ENCODE measurements at places on chromosomes 7 and 10.

DNA sequence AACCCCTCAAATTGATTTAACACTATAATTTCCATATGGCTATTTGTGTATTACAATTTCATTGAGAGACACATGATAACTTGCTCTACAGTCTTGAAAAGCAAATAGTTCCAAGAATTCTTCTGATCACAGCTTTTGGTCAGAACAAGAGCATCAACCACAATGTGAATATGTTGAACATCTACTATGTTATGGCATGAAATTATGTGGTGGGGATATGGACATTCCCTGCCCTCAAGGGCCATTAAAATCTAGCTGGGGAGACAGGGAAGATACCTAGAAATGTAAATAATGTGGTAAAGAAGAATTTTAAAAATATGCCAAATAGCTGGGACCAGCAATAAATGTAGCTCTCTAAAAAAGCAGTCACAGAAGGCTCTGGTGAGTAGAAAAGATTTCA is 262.2 kb downstream of the FZD1 start:
- no peak for DNase-seq

GRCh38 chr7:27585781-27586447 is 76.8 kb downstream of the HIBADH start:
- DNase-seq: no peak

DNA sequence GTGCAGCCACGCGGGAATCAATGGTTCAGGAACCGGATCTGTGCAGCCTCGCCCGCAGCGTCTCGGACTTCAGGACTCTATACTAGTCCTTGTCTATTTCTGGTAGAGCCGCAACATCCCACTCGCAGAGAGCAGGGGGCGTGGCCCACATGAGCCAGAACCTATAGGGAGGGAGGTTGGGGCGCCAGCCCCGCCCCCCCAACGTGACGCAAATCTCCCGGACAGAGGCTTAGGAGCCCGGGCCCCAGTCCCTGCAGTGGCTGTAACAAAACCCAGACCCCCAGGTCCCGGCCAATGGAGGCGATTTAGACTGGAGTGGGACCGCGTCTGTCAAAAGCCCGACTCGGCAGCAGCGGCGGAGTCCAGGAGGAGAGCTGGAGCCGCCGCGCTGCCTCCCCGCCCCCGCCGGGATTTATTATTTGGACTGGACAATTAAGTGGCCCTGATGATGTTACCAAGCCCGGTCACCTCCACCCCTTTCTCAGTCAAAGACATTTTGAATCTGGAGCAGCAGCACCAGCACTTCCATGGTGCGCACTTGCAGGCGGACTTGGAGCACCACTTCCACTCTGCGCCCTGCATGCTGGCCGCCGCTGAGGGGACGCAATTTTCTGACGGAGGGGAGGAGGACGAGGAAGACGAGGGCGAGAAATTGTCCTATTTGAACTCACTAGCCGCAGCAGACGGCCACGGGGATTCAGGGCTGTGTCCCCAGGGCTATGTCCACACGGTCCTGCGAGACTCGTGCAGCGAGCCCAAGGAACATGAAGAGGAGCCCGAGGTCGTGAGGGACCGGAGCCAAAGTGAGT is at the start of gene NKX2-3:
NKX2-3 (plus strand) TSS at position 256 of the 809 bp plus-strand sequence; CDS start at position 446, 190 bp downstream.
- DNase-seq: peak; percentile 26

DNA sequence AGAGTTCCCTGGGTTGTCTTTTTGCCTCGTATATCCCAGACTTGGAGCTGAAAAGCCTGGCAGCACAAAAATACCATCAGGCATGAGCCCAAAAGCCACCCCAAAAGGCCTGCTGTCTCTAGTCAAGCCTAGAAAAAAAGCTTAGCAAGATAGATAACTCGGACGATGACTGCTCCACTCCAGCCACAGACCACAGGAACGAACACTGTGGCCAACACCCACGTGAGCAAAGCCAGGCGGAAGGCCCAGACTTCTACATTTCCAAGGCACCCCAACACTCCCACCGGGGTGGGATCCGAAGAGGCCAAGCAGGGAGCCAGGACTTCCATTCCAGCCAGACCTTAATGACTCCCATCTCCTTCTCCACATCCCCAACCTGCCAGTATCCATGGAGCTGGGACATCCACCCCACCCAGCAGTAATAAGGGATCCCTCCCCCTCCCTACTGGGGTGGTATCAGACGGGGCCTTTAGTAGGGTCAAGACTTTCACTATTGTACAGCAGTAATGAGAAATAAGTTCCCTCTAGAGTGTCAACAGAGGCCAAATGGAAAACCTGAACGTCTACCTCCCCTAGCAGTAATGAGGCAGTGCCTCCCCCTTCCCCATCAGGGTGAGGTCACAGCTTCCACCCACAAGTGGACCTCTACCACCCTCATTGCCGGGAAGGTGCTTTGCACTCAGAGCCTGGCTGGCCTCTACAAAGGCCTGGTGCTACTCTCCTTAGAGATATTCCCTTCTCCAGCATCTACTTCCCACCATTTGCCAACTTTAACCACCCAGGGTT is 23.0 kb downstream of the PRLHR start:
- no peak for DNase-seq

GRCh38 chr10:51014680-51015389 is 59.5 kb upstream of the PRKG1 start:
- DNase-seq: no peak

GRCh38 chr10:107740962-107741690 is 576.6 kb upstream of the SORCS1 start:
- DNase-seq: no peak

GRCh38 chr7:54260941-54261371 is 281.2 kb upstream of the VSTM2A start:
- DNase-seq: no peak

DNA sequence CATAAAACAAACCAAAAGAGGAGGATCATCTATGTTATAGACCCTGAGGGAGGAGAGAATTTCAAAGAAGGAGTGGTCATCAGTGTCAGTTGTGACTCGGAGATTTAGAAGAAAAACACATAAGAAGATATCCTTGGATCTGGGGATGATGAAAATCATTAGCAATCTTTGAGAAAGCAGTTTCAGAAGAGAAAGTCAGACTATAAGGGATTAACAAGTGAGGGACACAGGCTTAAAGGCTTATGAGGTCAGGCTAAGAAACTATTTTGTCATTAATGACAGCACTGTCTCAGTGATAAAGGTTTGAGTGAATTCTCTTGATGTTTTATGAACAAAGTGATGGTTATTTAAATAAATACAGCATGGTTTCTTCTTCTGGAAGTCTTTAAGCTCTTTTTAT is 6.1 kb upstream of the GPR85 start:
- DNase-seq: no peak

- no peak for DNase-seq
These were observed 222.3 kb downstream of the PHTF2 start for GRCh38 chr7:78020874-78021249.

DNA sequence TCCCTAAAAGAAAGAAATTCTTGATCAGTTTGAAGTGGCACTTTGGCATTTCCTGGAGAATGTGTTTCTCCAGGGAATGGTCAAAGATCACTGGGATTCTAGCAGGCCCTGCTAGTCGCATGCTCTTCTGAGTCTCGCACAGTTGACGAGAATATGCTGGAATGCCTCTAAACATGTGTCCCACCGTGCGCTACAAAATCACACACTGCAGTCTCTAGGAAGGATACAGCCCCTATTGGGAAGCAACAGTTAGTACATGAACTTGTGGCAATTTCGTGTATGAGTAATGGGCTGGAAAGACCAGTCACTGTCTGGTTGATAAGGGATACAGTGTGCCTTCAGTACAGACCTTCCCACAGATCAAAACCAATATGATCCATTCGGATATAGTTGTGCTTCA is 257.9 kb downstream of the PRPF18 start:
- DNase-seq: no peak

GRCh38 chr10:88457660-88458059 is 125.5 kb downstream of the RNLS start:
- DNase-seq: no peak

DNA sequence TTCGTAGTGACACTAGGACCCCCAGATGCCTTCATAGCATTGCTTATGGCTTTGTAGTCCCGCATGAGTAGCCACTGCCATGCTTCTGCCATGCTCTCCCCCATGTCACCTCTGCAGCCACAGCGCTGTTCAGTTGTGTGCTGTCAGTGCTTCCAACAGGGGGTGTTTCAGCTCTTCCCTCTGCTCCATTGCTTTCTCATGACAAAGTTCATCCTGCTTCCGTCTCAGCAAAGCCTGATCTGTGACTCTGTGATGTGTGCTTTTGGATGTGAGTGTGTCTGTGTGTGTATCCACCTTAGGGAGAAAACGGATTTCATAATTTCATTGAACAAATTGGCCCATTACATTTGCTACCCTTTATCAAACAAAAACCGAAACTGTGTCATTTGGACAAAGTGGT is 134.9 kb upstream of the SAMD8 start:
- no peak for DNase-seq

- no peak for DNase-seq
These were observed 26.6 kb upstream of the SNX10 start for GRCh38 chr7:26265065-26265464.

GRCh38 chr7:33354201-33354600 is 224.8 kb downstream of the BBS9 start:
- no peak for DNase-seq

All from activated naive CD4-positive, alpha-beta T cell treated with Interleukin-2 at 50 U/mL for 16 hours (primary cell).